Breast epithelium (tissue), 4 donors: ENCODE measurements at places on chromosomes 12 and 14. TPM values are rescaled to one million over a fixed set of nuclear protein-coding genes. Genes with fewer than 3 reads are reported as not detected.

- no peaks in the 10 kb centered on the region for H3K4me1 ChIP-seq
- H3K27ac ChIP-seq = no peak overlapping the region
- no peak overlapping the region for H3K4me3 ChIP-seq
- no peaks in the 10 kb centered on the region for H3K36me3 ChIP-seq
These were observed 19.8 kb upstream of the BTBD6 start for GRCh38 chr14:105228562-105228961.

DNA sequence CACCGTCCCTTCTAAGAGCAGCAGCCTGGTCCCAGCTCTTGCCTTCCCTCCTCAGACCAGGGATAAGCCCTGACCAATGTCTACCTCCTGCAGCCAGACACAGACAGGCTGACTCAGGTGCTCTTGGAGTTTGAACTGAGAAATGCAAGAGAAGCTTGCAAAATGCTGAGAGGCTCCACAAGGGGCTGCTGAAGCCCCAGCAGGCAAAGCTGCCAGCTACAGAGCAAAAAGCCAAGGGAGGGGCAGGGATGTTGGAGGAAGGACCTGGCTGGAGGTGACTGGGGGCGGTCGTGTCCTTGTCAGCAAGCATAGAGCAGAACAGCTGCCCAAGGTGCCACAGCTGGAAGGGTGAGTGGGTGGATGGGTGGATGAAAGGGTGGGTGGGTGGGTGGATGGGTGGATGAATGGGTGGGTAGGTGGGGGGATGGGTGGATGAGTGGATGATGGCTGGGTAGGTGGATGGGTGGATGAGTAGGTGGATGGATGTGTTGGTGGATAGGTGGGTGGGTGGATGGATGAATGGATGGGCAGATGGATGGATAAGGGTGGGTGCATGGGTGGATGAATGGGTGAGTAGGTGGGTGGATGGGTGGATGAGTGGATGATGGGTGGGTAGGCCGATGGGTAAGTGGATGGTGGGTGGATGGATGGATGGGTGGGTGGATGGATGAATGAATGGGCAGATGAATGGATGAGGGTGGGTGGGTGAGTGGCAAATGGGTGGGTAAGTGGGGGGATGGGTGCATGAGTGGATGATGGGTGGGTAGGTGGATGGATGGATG, 4.0 kb upstream of the INF2 start:
- H3K4me3 ChIP-seq = no peak overlapping the region
- no peak overlapping the region for H3K27ac ChIP-seq
- no peaks in the 10 kb centered on the region for H3K27me3 ChIP-seq
- DNase-seq = no peak
- peaks cover 24% of the 10 kb centered on the region for H3K4me1 ChIP-seq

The SENP1 gene
- 14.4 TPM for total RNA-seq

The GARIN6 gene
- not detected for total RNA-seq

The LUM gene
- 449 TPM for total RNA-seq
